Mesendoderm (in vitro differentiated cells): ENCODE measurements at places on chromosomes 4 and X.

- H3K27ac ChIP-seq = no peak overlapping the region
- no peak overlapping the region for H3K4me3 ChIP-seq
- no peak for DNase-seq
- no peaks in the 10 kb centered on the region for H3K36me3 ChIP-seq
- no peaks in the 10 kb centered on the region for H3K27me3 ChIP-seq
Measured at GRCh38 chr4:3702561-3703221, 63.5 kb upstream of the ADRA2C start.

DNA sequence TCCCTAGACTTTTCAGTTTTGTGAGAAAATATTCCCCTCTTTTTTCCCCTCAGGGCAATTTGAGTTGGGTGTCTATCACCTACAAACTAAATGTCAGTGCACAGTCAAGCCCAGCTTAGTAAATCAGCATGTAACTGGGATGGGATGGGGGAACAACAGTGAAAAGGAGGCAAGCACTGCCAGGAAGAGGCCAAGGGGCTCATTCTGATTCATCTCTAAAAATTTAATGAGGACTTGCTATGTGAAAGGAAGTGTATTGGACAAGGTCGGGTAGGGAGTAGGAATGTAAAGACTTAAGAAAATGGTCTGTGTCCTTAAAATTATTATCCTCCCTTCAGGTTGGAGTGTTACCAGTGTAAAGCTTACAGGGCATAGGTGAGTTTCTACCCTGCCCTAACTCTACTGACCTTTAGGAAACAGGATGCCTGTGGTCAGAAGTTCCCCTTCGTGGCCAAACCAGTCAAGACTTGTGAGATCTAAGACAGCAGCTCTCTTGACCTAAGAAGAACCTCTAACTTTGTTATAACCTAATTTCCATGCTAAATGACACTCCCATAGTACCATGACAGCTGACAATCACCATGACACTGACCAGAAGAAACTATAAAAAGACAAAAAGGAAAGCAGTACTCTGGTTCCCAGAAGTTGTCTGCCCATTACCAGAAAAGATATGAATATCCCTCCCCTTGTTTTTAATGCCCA lies 194.4 kb upstream of the LDB2 start:
- no peaks in the 10 kb centered on the region for H3K27me3 ChIP-seq
- H3K36me3 ChIP-seq = no peaks in the 10 kb centered on the region
- no peak overlapping the region for H3K27ac ChIP-seq

- no peak overlapping the region for H3K4me3 ChIP-seq
- H3K4me1 ChIP-seq = no peaks in the 10 kb centered on the region
- H3K36me3 ChIP-seq = no peaks in the 10 kb centered on the region
- DNase-seq = no peak
- no peak overlapping the region for H3K27ac ChIP-seq
Measured at GRCh38 chrX:68908071-68908470, 79.2 kb downstream of the EFNB1 start.

- no peaks in the 10 kb centered on the region for H3K4me1 ChIP-seq
- H3K36me3 ChIP-seq = no peaks in the 10 kb centered on the region
- H3K27me3 ChIP-seq = no peaks in the 10 kb centered on the region
- no peak overlapping the region for H3K27ac ChIP-seq
- H3K4me3 ChIP-seq = no peak overlapping the region
Measured at GRCh38 chr4:142336251-142336934, 509.7 kb downstream of the INPP4B start.

DNA sequence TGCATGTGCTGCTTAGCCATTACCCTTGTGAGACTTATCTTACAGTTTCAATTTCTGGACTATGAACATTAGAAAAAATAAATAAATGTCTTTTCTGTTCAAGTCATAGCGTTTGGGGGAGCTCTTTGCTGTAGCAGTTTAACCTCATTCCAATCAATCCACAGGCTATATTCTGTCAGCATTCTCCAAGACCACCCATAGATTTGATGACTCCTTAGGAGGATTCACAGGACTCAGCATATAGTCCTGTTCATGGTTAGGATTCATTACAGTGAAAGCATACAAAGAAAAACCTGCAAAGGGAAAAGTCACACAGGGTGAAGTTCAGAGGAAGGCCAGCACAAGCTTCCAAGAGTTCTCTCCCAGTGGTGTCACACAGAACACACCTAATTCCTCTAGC lies 180.5 kb downstream of the ADAMTS3 start:
- H3K27me3 ChIP-seq = no peaks in the 10 kb centered on the region
- H3K4me3 ChIP-seq = no peak overlapping the region
- no peaks in the 10 kb centered on the region for H3K4me1 ChIP-seq
- H3K36me3 ChIP-seq = no peaks in the 10 kb centered on the region

DNA sequence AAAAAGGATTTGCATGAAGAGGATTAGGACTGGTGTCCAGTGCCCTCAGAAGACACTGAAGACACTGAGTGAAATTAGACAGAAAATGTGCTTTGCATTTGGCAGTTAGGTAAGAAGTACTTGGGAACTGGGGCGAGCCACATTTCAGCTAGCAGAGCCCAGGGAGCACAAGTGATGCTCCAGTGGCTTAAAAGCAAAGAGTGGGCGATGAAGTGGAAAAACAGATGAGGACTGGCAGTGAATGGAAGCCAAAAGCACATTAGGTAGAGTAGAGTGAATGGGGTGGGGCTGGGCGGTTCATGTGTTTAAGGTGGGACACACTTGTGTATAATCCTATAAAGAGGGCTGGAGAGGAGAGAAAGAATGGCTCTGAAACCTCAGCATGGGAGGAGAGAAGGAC lies 18.4 kb downstream of the DCLK2 start:
- no peaks in the 10 kb centered on the region for H3K36me3 ChIP-seq
- no peaks in the 10 kb centered on the region for H3K27me3 ChIP-seq
- DNase-seq = no peak
- no peaks in the 10 kb centered on the region for H3K4me1 ChIP-seq
- H3K27ac ChIP-seq = no peak overlapping the region
- no peak overlapping the region for H3K4me3 ChIP-seq

DNA sequence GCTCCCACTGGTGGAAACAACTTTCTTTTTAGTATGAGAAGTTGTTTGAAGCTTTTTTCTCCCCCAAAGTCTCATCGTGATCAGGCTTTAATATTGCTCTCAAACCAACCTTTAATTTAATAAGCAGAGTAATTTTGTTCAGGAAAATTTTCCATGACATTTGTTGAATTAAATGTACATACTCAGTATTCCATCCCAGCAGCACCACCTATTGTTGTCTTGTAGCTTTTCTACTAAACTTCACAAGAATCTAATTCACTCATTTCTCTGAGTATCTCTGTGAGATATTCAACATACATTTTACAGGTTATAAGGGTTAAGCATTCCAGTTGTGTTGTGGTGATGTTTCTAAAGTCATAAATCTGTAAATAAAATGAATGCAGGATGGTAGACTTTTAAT lies 218.3 kb upstream of the HAND2 start:
- no peak overlapping the region for H3K27ac ChIP-seq
- H3K4me1 ChIP-seq = no peaks in the 10 kb centered on the region
- H3K36me3 ChIP-seq = no peaks in the 10 kb centered on the region
- H3K4me3 ChIP-seq = no peak overlapping the region
- H3K27me3 ChIP-seq = no peaks in the 10 kb centered on the region
- no peak for DNase-seq
